Endothelial cell of umbilical vein (primary cell): ENCODE measurements at places on chromosomes 6 and 20. TPM values are rescaled to one million over a fixed set of nuclear protein-coding genes. Genes with fewer than 3 reads are reported as not detected.

PIM1 gene
- 10.5 and 11.3 TPM in 2 replicates for total RNA-seq

GMEB2 gene
- total RNA-seq = 12.1 and 14.1 TPM in 2 replicates

SALL4 gene
- total RNA-seq = 1.4 and 1.9 TPM in 2 replicates

TSHZ2 gene
- not detected in 2 replicates for total RNA-seq

CNR1 gene
- total RNA-seq = not detected in 2 replicates

APOBEC2 gene
- total RNA-seq = not detected in 2 replicates

GRCh38 chr6:16653226-16653625, 108.0 kb downstream of the ATXN1 start:
- no peak overlapping the region for H3K27ac ChIP-seq
- no peaks in the 10 kb centered on the region for H3K4me1 ChIP-seq
- H3K4me3 ChIP-seq = no peak overlapping the region
- no peaks in the 10 kb centered on the region for H3K27me3 ChIP-seq
- H3K36me3 ChIP-seq = no peaks in the 10 kb centered on the region
- no peak for DNase-seq

DNA sequence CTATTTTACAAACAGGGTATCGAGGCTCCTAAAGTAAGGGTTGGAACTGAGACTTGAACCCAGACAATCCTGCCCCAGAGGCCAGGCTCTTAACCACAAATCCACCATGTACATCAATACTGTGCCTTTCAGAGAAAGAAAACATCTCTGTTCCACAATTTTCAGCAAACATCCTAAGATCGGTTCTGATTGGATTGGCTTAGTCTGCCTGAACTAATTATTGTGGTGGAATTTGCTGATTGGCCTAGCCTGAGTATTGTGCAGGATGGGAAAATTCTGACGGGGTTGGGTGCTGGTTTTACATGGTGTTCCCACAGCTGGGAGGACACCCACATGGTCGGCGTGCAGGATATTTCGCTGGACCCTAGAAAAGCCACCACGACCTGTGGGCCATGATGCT, at the start of gene CLPSL1:
TSS of gene CLPSL1 (plus strand) at position 301 of the 400 bp plus-strand sequence. CDS start at position 393, 92 bp downstream.
- H3K27me3 ChIP-seq = peaks cover 2% of the 10 kb centered on the region
- DNase-seq = no peak
- H3K36me3 ChIP-seq = no peaks in the 10 kb centered on the region
- H3K4me1 ChIP-seq = peaks cover 3% of the 10 kb centered on the region
- H3K27ac ChIP-seq = no peak within 1 kb of the TSS

DNA sequence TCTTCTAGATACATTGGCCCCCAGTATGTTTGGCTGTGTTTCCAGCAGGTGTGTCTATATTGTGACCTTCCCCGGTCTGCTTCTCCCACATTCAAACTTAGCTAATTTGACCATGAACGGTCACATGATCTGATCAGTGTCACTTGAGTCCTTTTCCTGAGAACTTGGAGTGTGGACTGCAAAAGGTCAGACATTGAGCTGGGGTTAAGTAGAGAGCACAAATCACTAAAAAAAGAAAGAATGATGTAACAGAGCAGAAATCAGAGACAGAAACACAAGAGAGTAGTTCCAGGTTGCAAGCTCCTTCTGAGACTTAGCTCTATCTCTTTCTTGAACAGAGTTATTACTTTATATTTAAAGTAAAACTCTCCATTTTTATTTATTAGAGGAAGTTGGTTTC, 733.9 kb downstream of the CBLN4 start:
- H3K27ac ChIP-seq = no peak overlapping the region
- DNase-seq = no peak
- no peaks in the 10 kb centered on the region for H3K27me3 ChIP-seq
- H3K36me3 ChIP-seq = no peaks in the 10 kb centered on the region

DNA sequence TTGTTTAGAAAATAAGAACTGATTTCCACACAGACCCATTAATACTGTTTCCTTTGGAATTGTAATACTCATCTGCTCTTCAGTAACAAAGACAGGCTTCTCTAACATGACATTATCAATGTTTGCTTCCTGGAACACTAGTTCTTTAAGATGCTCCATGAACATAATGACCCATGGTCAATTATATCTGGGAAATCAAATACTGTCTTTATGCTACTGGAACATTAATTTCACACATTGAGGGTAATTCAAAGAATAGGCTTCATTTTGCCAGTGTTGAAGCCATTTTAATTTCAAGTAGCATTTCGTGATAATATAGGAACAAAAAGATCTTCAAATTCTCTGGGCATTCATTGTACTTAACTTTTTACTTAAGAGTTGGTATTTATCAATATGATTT, 80.9 kb downstream of the OPN5 start:
- no peak overlapping the region for H3K4me3 ChIP-seq
- DNase-seq = no peak
- H3K27ac ChIP-seq = no peak overlapping the region
- H3K36me3 ChIP-seq = no peaks in the 10 kb centered on the region

- H3K4me3 ChIP-seq = no peak overlapping the region
- H3K36me3 ChIP-seq = no peaks in the 10 kb centered on the region
- no peaks in the 10 kb centered on the region for H3K4me1 ChIP-seq
- H3K27ac ChIP-seq = no peak overlapping the region
- DNase-seq = no peak
These were observed 798.5 kb upstream of the EPHA7 start for GRCh38 chr6:94217836-94218235.

DNA sequence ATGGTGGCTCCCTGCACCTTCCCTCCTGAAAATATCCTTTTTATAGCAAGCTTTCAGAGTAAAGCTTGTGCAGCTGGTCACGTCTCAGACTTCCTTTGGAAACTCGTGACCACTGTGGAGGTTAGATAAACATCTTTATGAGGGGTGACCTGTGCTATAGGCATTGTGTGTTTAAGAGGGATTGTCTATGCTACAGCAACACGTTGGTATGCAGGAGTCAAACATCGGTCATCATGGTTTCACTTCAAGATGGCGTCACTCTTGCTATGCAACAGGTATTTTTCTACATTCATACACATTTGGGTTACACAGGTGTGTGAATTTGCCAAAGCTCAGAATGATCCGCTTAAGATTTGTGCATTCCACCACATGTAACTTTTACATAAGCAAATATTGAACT, 14.6 kb upstream of the BLCAP start:
- no peaks in the 10 kb centered on the region for H3K36me3 ChIP-seq
- H3K4me1 ChIP-seq = peaks cover 11% of the 10 kb centered on the region
- no peak overlapping the region for H3K27ac ChIP-seq
- peak; percentile 87 for DNase-seq

- H3K4me1 ChIP-seq = peaks cover 7% of the 10 kb centered on the region
- no peaks in the 10 kb centered on the region for H3K27me3 ChIP-seq
- H3K27ac ChIP-seq = no peak overlapping the region
- DNase-seq = no peak
- H3K4me3 ChIP-seq = no peak overlapping the region
- no peaks in the 10 kb centered on the region for H3K36me3 ChIP-seq
These were observed 1.9 kb downstream of the PTK7 start for GRCh38 chr6:43077981-43078511.
